Activated CD8-positive, alpha-beta memory T cell treated with anti-CD3 and anti-CD28 coated beads, Interleukin-2, amount 50 U/mL, for 4 hours (primary cell): ENCODE measurements at places on chromosomes 2 and 18.

GRCh38 chr2:226631671-226632070 lies 167.9 kb downstream of the IRS1 start:
- DNase-seq: no peak

- no peak for DNase-seq
These were observed 9.5 kb downstream of the KCNK3 start for GRCh38 chr2:26702025-26702424.

- DNase-seq: no peak
These were observed 108.8 kb upstream of the TMEM200C start for GRCh38 chr18:6004119-6004518.

GRCh38 chr2:61460163-61460562 lies 10.7 kb downstream of the USP34 start:
- DNase-seq: no peak

GRCh38 chr18:79452190-79452990 lies 56.7 kb downstream of the NFATC1 start:
- no peak for DNase-seq

DNA sequence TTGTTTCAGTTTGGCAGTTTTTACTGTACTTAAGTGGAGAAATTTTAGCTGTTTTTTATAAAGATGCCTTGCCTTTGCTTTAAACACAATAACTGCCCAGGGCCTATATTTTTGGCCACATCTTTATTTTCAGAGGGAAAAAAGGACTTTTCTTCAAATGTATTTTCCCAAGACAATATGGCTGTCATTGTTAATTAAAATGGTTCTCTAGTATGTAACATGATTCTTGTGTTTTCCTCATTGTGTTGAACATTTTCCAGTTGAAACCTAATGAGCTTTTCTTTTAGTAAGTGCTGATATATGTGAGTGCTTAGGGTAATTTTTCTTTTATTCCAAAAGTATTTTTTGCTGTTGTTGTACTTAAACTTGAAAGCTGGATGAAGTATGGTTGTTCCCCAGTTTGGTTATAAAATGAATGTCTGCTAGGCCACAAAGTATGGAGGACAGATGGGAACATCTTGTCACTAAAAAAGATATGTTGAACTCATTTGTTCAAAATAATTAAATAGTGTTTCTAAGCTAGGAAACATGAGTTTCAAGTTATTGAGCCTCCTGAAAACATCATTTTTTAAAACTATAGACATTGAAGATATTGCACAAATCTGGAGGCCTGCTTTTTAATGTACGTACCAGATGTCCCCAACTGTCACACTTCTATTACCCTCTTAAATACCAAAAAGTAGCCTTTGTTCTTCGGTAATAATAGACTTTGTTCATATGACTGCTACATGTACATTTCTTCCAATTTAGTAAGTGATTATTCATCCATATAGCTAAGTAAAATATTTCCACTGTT lies 147.5 kb upstream of the DAPL1 start:
- DNase-seq: no peak

GRCh38 chr18:2547477-2548087 lies 23.7 kb downstream of the METTL4 start:
- DNase-seq: no peak

- no peak for DNase-seq
These were observed 13.9 kb downstream of the SNTG2 start for GRCh38 chr2:964562-964961.

DNA sequence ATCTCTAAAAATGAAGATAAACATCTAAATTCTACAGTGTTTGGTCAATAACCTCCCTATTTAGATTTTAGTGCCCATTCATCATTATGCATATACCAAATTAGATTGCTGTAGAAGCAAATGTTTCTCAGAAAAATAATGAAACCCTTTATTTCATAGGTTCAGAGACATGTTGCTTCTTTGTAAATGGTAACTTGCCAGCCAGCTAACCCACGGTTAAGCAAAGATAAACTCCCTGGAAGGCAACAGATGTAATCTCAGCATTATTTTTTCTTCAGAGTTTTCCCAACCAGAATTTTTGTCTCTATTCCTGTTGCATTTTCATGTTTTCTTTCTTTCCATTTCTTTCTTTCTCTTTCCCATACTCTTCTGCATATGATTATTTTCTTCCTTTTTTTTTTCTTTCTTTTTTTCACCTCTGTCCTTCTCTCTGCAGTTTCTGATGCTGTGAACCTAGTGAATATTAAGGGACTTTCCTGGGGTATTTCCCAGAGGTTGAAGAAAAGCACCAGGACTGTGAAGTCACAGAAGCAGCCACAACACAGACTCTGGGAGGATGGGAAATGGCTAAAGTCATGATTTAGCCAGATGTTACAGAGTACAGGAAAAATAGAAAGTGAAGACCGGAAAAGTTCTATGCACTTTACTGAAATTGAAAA lies 50.0 kb upstream of the DSG1 start:
- no peak for DNase-seq

DNA sequence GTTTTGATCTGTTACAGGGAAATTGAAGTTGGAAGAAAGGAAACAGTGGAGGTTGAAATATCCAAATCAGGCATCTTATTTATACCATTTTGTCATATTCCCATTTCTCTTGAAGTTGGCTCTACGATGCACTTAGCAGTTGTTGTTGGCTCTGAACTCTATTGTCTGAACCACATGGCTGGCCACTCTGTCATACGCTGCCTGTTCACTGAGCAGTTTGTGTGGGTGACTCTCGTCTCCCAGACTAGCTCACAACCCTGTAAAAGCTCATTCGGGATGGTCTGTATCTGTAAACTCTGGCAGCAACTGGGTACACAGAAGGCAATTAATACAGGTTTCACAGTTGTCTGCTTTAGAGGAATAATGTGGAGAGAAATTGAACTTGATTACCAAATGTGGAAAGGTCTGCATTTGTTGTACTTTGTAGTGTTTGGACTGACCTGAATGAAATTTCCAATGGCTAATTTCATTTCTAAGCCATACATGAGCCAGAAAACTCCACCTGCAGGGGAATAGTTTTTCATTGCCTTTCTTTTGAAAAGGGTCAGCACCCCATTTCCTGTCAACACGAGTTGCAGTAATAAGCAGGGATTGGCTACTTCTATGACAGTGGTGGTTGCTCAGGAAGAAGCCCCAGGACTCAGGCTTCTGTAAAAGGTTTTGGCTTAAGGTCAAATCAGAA lies 378.2 kb downstream of the OSR1 start:
- no peak for DNase-seq

- no peak for DNase-seq
These were observed 78.8 kb downstream of the BCL2 start for GRCh38 chr18:63240531-63241316.

GRCh38 chr2:67329951-67330350 lies 67.2 kb upstream of the ETAA1 start:
- DNase-seq: no peak

DNA sequence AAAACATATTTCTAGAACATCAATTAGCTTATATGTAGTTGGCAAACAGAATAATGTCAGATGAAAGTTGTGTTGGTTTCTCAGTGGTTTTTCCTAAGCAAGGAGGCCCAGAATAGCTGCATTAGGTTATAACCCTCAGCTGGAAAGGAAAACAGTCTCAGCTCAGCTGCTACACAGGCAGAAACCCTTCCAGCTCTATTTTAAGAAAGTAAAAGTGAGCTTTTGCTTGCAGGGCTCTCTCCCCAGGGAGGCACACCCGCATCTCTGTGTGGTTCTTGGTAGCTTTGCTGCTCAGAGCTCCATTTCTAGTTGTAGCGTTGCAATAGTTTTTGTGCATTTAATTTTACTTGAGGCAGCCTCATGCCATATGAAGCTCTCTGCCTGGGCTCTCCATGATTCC lies 54.6 kb downstream of the PIKFYVE start:
- no peak for DNase-seq

DNA sequence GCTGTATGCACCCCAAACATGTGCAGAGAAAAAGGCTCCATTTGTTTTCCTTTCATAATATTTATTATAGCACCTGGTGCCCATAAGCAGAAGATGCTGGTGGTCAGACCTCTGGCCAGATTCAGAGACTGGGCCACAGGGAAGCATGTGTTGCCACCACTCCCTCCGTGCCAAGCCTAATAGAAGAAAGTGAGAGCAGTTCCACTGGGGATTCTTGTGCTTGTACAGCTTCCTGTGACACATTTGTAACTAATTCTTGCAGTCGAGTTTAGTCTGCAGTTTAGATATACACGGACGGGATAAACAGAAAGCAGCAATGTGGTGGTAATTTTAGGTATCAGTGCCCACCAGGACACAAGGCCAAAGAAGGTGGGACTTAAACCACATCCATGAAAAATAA lies 135.4 kb upstream of the PIEZO2 start:
- no peak for DNase-seq

- DNase-seq: peak; percentile 60
These were observed 208.0 kb downstream of the TFCP2L1 start for GRCh38 chr2:121076885-121077549.

- DNase-seq: no peak
These were observed 296.5 kb upstream of the EPAS1 start for GRCh38 chr2:46000660-46001059.

DNA sequence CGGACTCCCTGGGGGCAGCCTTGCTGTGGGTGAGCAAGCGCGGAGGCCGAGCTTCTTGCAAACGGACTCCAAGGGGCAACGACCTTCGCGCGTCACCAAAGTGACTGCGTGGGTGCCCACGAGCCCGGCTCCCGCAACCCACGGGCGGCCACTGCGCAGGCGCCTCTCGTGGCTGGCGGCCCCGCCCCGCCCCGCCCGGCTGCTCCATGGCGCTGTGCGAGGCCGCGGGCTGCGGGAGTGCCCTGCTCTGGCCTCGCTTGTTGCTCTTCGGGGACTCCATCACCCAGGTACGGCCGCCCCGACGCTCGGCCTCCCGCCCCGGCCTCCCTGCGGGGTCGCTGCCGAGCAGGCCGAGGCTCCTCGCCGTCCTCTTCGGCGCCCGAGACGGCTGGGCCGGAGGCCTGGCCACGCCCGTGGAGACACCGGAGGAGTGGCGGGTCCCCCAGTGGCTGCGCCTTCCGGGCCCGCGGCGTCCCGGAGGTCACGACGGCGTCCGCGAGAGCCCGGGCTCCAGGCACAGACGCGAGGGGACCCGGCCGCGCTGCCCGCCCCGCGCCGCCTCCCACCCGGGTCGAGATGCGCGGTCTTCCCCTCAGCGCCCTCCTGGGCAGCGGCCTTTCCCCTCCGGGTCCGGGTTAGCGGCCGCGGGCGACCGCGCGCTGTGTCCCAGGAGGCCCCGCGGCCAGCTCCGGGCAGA lies at the start of gene IAH1:
Gene IAH1 (plus strand): TSS at position 191 of the 697 bp plus-strand sequence. CDS start 16 bp downstream, at position 207.
- DNase-seq: peak; percentile 79

- DNase-seq: no peak
These were observed 893.0 kb upstream of the POU3F3 start for GRCh38 chr2:103960951-103961350.

DNA sequence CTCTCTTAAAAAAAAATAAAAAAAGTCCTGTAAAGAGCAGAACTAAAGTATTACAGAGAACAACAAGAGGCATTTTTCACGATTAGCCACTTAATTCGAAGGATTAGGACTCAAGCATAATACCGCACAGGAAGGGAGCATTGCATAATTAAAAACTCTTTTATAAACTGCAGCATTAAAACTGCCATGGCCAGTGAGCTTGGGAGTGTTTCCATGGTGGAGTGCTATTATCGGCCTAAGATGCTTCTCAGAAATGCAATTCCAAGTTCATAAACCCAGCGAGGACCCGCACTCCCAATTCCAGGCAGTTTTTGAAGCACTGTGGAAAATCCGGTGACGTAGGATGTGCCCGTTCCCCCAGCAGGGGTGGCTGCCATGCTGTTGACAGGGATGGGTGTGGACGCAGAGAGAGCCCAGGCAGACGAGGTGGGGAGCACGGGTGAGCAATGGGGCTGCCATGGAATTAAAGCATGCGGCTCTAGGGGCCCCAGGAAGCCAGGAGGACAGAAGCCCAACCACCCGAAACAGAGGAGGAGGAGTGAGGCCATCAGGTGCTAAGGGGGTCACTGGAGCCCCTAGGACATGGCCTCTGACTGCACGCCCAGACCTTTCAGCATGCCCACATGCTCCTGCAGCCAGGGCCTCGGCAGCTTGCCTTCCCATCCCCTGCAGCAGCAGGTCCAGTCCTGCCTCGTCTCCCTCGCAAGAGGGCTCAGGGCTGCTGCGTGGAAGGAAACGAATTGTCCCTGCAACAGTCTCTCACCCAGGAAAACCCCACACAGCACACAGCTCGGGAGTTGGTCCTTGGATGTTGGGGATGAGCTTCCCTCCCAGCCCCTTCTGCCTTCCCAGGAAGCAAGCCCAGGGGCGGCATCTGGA lies 233.4 kb downstream of the NDUFA10 start:
- DNase-seq: no peak

- no peak for DNase-seq
These were observed 268.0 kb downstream of the MREG start for GRCh38 chr2:215745331-215745730.

- no peak for DNase-seq
These were observed 2.4 kb downstream of the EPAS1 start for GRCh38 chr2:46299365-46300263.

GRCh38 chr2:214389334-214389733 lies 21.5 kb upstream of the VWC2L start:
- DNase-seq: no peak

DNA sequence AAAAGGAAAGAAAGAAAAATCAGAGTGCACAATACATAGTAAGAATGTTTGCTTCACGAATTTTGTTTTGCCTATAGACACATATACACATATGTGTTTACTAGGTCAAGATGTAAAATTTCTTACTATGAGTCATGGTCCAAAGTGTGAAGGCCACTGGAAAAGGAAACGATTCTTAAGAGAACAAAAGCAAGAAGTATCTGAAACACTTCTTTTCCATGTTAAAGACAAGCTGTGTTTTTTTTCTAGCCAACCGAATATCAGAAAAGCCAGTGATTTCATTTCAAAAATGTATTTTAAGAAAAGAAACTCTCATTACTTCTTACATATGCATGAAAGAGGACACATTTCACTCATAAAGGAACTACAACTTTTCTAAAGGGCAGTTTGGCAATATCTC lies 24.9 kb downstream of the PECR start:
- DNase-seq: no peak

DNA sequence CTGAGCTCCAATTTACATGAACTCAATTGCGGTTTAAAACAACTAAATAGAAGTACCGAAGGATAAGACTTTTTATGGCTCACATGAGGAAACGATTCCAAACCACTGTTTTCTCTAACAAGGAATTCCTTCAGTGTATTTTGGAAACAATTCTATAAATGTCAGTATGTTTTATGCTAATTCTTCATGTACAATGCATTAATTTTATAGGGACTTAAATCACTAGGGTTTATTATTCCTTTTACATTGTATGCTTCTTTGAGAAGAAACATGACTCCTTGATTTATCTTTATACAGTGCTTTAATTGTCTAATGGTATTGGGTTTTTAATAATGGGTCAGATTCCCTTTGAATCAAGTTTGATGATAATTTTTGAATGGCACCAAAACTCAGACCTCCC lies 566.8 kb downstream of the EPHA4 start:
- no peak for DNase-seq

DNA sequence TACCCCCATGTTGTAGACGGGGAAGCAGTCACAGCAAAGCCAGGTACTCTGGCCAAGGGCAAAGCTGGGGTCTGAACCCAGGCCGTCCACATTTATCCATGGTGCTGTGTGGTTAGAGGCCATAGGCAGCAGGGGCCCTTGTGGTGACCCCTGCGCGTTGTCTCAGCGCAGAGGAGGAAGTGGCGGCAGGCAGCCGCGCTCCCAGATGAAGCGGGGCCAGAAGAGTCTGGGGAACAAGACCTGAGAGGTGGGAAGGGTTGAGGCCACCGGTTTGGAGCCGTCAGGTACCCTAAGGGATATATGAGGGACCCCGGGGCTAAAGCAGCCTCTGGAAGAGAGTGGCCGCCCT lies 770 bp downstream of the ZNF396 start:
- DNase-seq: no peak

- DNase-seq: no peak
These were observed 52.2 kb downstream of the TMX3 start for GRCh38 chr18:68662754-68663153.

- no peak for DNase-seq
These were observed 211.6 kb downstream of the ZNF521 start for GRCh38 chr18:25140124-25140961.
